ENCODE measurements at places on chromosomes 11 and 22. TPM values are rescaled to one million over a fixed set of nuclear protein-coding genes. Genes with fewer than 3 reads are reported as not detected.

Gene MYBPC3
- not detected for total RNA-seq

DNA sequence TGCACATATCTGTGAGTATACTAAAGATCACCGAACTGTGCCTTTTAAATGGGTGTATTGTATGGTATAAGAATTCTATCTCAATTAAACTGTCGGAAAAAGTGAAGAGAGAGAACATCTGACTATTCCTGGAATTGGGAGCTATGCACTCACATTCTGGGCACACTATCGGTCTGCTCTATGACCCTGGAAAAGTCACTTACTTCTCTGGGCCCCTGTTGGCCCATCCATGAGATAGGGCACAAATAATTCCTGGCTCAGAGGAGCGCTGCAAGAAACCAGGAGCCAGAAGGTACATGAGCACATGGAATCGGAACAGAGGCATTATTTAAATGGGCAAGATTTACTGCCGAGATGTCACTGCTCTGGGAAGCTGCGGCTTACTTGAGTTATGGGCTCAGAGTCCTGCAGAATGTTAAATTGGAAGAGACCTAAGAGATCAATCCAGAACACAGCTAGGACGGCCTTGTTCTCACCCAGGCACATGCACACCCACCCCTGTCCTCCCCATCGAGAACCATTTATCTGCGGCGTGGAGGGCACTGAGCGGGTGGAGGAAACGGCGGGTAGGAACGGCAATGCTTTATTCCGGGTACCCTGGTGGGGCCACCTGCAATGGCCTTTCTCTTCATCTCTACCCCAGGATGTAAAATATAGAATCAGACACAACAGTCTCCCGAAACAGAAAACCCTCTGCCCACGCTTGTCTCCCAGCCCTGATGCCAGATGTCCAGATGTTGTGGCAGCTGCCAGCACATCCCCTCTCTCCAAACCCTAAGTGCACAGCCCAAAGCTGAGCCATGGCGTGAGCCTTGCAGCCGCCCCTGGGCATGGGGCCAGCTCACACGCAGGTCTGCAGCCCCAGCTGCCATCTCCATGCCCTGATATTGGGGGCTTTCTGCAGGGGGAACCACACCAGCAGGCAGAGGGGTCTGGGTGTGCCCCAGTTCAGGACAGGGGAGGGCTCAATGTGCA, 142.4 kb downstream of the DSCAML1 start:
- no peaks in the 10 kb centered on the region for H3K4me1 ChIP-seq
- H3K27ac ChIP-seq: no peak overlapping the region
- no peaks in the 10 kb centered on the region for H3K27me3 ChIP-seq
- DNase-seq: no peak
- no peak overlapping the region for H3K4me3 ChIP-seq
- no peaks in the 10 kb centered on the region for H3K36me3 ChIP-seq

- H3K4me3 ChIP-seq: no peak overlapping the region
- H3K27ac ChIP-seq: no peak overlapping the region
- H3K36me3 ChIP-seq: no peaks in the 10 kb centered on the region
- DNase-seq: no peak
- no peaks in the 10 kb centered on the region for H3K27me3 ChIP-seq
- no peaks in the 10 kb centered on the region for H3K4me1 ChIP-seq
These were observed 976.3 kb upstream of the FAT3 start for GRCh38 chr11:91248199-91248807.

Gene OR10A6
- not detected for total RNA-seq

GRCh38 chr11:114774599-114775361, 96.5 kb downstream of the NXPE2 start:
- no peaks in the 10 kb centered on the region for H3K4me1 ChIP-seq
- H3K27me3 ChIP-seq: no peaks in the 10 kb centered on the region
- H3K4me3 ChIP-seq: no peak overlapping the region
- no peak overlapping the region for H3K27ac ChIP-seq
- no peaks in the 10 kb centered on the region for H3K36me3 ChIP-seq
- DNase-seq: no peak

Gene TSG101
- total RNA-seq: 114 TPM

Gene CTSD
- 512 TPM for total RNA-seq

- H3K27me3 ChIP-seq: no peaks in the 10 kb centered on the region
- no peak for DNase-seq
- no peaks in the 10 kb centered on the region for H3K36me3 ChIP-seq
- no peak overlapping the region for H3K27ac ChIP-seq
These were observed 2.0 kb upstream of the FJX1 start for GRCh38 chr11:35615921-35616900.

Gene RCOR2
- 0.49 TPM for total RNA-seq

DNA sequence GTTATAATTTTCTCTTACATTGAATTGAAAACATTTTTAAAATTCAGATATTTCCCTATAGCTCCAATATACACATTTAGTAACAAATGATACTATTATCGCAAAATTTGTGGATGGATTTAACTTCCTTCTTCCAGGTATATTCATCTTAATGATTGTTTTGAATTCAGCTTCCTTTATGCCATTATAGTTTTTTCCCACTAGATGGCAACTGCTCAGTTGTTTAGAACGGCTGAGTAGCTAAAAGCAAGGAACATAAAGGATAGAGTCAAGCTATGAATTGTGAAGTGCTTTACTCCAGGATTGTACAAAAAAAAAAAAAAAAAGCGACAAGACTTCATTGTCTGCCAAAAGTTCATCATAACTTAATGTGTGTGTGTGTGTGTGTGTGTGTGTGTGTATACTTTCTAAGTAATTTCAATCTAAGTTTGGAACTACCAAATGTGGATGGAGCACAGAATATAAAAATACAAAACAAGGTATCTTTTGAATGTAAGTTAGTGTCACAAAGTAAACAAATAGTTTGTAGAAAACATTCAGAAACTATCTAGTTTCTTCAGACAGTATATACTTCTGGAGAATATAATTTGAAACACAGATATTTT, 846.4 kb downstream of the DLG2 start:
- no peak overlapping the region for H3K27ac ChIP-seq
- H3K4me1 ChIP-seq: no peaks in the 10 kb centered on the region
- no peaks in the 10 kb centered on the region for H3K27me3 ChIP-seq
- H3K36me3 ChIP-seq: no peaks in the 10 kb centered on the region
- no peak for DNase-seq

Gene C11orf68
- total RNA-seq: 15.0 TPM

Gene RAD9A
- total RNA-seq: 10.6 TPM

Gene MS4A3
- total RNA-seq: not detected

DNA sequence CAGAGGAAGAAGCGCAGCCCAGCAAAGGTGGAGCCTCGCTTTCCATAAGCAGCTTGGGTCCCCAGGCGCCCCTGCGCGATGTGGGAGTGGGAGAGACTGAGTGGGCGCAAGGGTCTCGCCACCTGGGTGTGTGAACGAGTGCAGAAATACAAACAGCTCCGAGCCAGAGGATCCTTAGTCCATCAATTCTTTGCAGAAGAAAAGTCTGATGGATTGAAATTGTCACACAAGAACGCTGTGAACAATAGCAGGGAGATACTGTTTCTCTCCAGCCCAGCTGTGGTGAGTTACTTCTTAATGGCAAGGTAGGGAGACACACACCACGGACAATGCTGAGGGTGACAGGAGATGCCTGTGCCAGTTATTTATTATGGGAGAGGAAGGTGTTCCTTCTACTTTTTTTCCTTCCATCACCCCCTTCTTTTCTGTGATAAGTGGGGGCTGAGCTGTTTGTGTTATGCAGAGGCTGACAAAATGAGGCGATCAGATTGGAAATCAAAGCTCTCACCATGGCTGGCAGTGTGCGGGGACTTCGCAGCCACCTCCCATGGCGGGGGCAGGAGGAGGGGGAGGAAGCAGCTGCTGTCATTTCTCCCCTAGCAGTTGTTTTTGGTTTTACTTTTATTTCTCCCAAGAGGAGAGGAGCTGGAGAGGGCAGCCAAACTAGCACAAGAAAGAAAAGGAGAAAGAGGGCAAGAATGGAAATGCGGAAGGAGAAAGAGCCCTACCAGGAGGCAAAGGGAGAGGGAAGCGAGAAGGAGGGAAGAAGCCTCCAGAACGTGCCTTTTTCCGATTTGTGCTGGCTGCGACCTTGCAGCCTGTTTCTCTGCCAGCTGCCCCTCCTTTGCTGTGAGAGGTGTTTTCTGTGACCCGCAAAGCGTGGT, 755.8 kb downstream of the NTM start:
- H3K4me3 ChIP-seq: no peak overlapping the region
- H3K4me1 ChIP-seq: peaks cover 19% of the 10 kb centered on the region
- no peaks in the 10 kb centered on the region for H3K36me3 ChIP-seq
- H3K27ac ChIP-seq: no peak overlapping the region
- DNase-seq: no peak

- no peaks in the 10 kb centered on the region for H3K36me3 ChIP-seq
- peak overlapping the region; percentile 51 for H3K27ac ChIP-seq
- H3K4me1 ChIP-seq: peaks cover 8% of the 10 kb centered on the region
These were observed 57.8 kb downstream of the ENDOD1 start for GRCh38 chr11:95147364-95147905.

Gene MAP4K2
- 3.6 TPM for total RNA-seq

GRCh38 chr22:47695176-47695575, 932.7 kb downstream of the TBC1D22A start:
- H3K27me3 ChIP-seq: no peaks in the 10 kb centered on the region
- no peaks in the 10 kb centered on the region for H3K36me3 ChIP-seq
- no peak overlapping the region for H3K4me3 ChIP-seq
- no peaks in the 10 kb centered on the region for H3K4me1 ChIP-seq

- H3K4me1 ChIP-seq: peaks cover 18% of the 10 kb centered on the region
- no peaks in the 10 kb centered on the region for H3K36me3 ChIP-seq
These were observed 6.7 kb upstream of the RTN4RL2 start for GRCh38 chr11:57453543-57454177.

GRCh38 chr11:17684550-17684949, 34.8 kb upstream of the MYOD1 start:
- H3K27ac ChIP-seq: no peak overlapping the region
- H3K4me3 ChIP-seq: no peak overlapping the region
- H3K36me3 ChIP-seq: no peaks in the 10 kb centered on the region
- H3K27me3 ChIP-seq: no peaks in the 10 kb centered on the region
- DNase-seq: no peak

Gene BSCL2
- total RNA-seq: 34.7 TPM

DNA sequence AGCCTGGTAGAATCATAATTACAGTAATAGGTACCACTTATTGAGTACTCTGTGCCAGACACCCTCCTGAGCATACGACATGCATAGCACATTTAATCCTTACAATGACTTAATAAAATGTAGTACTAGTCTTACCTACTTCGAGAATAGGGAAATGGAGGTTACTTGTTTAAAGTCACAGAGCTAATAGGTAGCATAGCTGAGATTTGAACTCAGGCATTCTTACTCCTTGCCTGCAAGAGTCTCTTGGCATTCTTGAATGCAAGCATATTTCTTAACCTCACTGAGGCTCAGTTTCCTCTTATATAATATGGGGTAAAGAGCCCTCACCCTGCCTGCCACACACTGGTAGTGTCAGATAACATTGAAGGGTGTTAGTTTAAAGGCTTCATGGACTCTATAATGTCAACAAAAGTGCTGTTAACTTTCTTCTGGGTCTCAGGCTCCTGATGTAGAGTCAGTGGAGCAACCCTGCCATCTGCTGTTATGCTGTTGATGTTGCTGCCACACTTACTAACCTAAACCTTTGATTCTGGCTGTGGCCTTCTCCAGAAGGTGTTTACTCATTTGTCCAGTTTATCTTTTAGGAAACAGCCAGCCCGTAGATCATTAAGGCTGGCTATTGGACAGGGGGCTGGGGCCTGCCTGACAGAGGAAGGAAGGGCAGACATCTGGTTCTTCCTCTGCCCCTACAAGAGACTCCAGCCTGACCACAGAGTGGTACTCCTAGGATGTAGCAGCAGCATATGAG, 18.9 kb downstream of the LIMK2 start:
- H3K4me3 ChIP-seq: no peak overlapping the region
- peaks cover 32% of the 10 kb centered on the region for H3K4me1 ChIP-seq
- H3K27ac ChIP-seq: no peak overlapping the region
- no peaks in the 10 kb centered on the region for H3K27me3 ChIP-seq
- no peak for DNase-seq

- H3K27me3 ChIP-seq: no peaks in the 10 kb centered on the region
- H3K27ac ChIP-seq: no peak overlapping the region
- DNase-seq: no peak
- no peak overlapping the region for H3K4me3 ChIP-seq
- H3K36me3 ChIP-seq: no peaks in the 10 kb centered on the region
- peaks cover 12% of the 10 kb centered on the region for H3K4me1 ChIP-seq
These were observed 152.7 kb downstream of the CRYBB2 start for GRCh38 chr22:25372000-25372595.

GRCh38 chr11:121793291-121793690, 322.7 kb downstream of the BLID start:
- H3K4me3 ChIP-seq: no peak overlapping the region
- no peaks in the 10 kb centered on the region for H3K36me3 ChIP-seq
- H3K4me1 ChIP-seq: no peaks in the 10 kb centered on the region
- no peak for DNase-seq

Gene ARHGAP8
- 3.6 TPM for total RNA-seq

DNA sequence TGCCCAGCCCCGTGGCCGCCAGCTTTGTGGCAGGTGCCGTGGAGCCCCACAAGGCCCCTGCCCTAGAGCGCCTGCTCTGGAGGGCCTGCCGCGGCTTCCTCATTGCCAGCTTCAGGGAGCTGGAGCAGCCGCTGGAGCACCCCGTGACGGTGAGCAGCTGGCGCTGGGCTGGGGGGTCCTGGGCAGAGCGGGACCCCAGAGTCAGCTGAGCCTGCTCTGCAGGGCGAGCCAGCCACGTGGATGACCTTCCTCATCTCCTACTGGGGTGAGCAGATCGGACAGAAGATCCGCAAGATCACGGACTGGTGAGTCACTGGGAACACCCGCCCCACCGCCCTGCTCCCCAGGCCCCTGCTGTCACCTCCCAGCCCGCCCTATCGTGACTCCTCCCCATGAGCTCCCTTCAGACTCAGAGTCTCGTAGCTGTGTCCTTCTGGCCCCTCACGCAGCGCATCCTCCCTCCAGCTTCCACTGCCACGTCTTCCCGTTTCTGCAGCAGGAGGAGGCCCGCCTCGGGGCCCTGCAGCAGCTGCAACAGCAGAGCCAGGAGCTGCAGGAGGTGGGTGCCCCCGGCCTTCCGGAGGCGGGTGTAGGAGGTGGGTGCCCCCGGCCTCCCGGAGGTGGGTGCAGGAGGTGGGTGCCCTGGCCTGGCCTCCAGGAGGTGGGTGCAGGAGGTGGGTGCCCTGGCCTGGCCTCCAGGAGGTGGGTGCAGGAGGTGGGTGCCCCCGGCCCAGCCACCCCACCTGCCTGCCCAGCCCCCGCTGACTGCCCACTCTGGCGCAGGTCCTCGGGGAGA, 4.7 kb downstream of the TCIRG1 start:
- no peak overlapping the region for H3K4me3 ChIP-seq
- DNase-seq: no peak
- H3K27me3 ChIP-seq: no peaks in the 10 kb centered on the region
- peaks cover 28% of the 10 kb centered on the region for H3K36me3 ChIP-seq
- H3K4me1 ChIP-seq: peaks cover 66% of the 10 kb centered on the region
- peak overlapping the region; percentile 45 for H3K27ac ChIP-seq

- H3K27ac ChIP-seq: no peak overlapping the region
- no peaks in the 10 kb centered on the region for H3K4me1 ChIP-seq
- H3K4me3 ChIP-seq: no peak overlapping the region
- peaks cover 98% of the 10 kb centered on the region for H3K36me3 ChIP-seq
- DNase-seq: no peak
These were observed 15.4 kb downstream of the DERL3 start for GRCh38 chr22:23823331-23823791.
